Psoas muscle (tissue), 8 donors: ENCODE measurements at places on chromosomes 12 and 14. TPM values are rescaled to one million over a fixed set of nuclear protein-coding genes. Genes with fewer than 3 reads are reported as not detected.
A peak's percentile ranks its signal among the peaks of the same experiment; 100 is the strongest.

GRCh38 chr14:25463480-25463879 is 413.5 kb upstream of the STXBP6 start:
- no peak for DNase-seq
- H3K36me3 ChIP-seq, result no peaks in the 10 kb centered on the region
- no peak overlapping the region for H3K27ac ChIP-seq
- H3K4me1 ChIP-seq, result no peaks in the 10 kb centered on the region
- H3K27me3 ChIP-seq, result no peaks in the 10 kb centered on the region

DNA sequence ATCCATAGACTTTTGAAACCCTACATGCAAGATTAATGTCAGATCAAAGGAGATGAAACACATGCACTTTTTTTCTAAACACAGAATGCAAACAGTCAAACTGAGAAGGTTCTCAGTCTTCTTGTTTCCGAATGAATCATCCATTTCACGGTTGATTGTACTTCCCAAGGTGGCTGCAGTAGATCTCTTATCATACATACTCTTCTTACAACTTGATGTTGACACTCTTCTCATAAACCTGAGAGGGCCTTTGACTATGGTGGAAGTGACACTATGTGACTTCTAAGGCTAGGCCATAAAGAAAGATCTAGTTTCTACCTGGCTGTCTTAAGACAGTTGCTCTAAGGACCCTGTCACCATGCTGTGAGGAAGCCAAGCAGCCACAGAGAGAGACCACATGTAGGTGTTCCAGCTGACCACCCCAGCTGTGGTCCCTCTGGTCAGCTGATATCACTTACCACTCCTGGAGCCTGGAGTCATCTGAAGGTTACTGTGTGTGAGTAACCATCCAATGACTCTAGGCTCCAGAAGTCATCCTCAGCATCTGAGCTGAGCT is 67.2 kb upstream of the HMGA2 start:
- no peaks in the 10 kb centered on the region for H3K36me3 ChIP-seq
- no peak overlapping the region for H3K27ac ChIP-seq
- H3K4me3 ChIP-seq, result no peak overlapping the region
- H3K4me1 ChIP-seq, result no peaks in the 10 kb centered on the region
- no peak for DNase-seq

DNA sequence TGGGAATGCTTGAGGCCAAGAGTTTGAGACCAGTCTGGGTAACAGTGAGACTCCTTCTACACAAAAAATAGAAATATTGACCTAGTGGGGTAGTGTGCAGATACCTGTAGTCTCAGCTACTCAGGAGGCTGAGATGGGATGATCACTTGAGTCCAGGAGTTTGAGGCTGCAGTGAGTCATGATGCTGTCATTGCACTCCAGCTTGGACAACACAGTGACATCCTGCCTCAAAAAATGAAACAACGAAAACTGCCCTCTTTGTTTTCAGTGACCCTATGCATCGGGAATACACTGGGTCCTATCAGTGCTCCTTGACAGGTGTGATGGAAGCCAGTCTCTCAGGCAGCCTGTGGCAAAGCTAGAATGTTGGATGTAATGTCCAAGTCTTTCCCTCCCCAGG is 311.5 kb upstream of the OR4E1 start:
- H3K4me3 ChIP-seq, result no peak overlapping the region
- no peak for DNase-seq
- H3K27me3 ChIP-seq, result peaks cover 1% of the 10 kb centered on the region
- no peaks in the 10 kb centered on the region for H3K4me1 ChIP-seq

- DNase-seq, result no peak
- H3K36me3 ChIP-seq, result peaks cover 8% of the 10 kb centered on the region
- peaks cover 20% of the 10 kb centered on the region for H3K4me1 ChIP-seq
- no peaks in the 10 kb centered on the region for H3K27me3 ChIP-seq
- H3K27ac ChIP-seq, result no peak overlapping the region
Observed at GRCh38 chr14:94058674-94059138, 22.3 kb downstream of the DDX24 start.

GRCh38 chr14:63616015-63616414 is 25.7 kb downstream of the WDR89 start:
- H3K36me3 ChIP-seq, result peaks cover 12% of the 10 kb centered on the region
- H3K4me3 ChIP-seq, result no peak overlapping the region
- H3K27ac ChIP-seq, result no peak overlapping the region
- H3K27me3 ChIP-seq, result no peaks in the 10 kb centered on the region
- H3K4me1 ChIP-seq, result no peaks in the 10 kb centered on the region

DNA sequence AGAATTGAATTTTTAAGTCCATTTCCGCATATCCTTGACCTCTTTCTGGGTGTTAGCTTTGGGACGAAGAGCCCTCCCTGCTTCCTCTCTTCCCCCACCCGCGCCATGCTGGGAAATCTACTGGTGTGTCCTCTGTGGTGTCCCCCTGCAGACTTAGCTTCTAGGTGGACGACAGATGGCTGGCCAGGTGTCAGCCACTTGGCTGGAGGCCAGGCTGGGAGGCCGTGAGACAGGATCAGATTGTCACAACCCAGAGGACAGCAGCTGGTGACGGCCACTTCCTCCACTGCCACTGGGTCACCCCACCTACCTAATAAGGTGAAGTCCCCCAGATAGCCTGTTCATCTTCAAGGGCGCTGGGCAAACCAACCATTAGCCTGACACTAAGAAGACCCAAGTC is 13.3 kb upstream of the DTX1 start:
- H3K27ac ChIP-seq, result no peak overlapping the region
- no peaks in the 10 kb centered on the region for H3K27me3 ChIP-seq
- no peaks in the 10 kb centered on the region for H3K36me3 ChIP-seq
- H3K4me3 ChIP-seq, result no peak overlapping the region

- H3K27me3 ChIP-seq, result no peaks in the 10 kb centered on the region
- H3K4me3 ChIP-seq, result no peak overlapping the region
- no peak for DNase-seq
- no peak overlapping the region for H3K27ac ChIP-seq
Observed at GRCh38 chr12:41634091-41634490, 446.0 kb downstream of the PDZRN4 start.

GRCh38 chr14:104734051-104734587 is 10.1 kb downstream of the ADSS1 start:
- H3K27me3 ChIP-seq, result no peaks in the 10 kb centered on the region
- H3K36me3 ChIP-seq, result peaks cover 18% of the 10 kb centered on the region
- no peak overlapping the region for H3K4me3 ChIP-seq

GRCh38 chr14:61438860-61439765 is 117.7 kb downstream of the PRKCH start:
- H3K27ac ChIP-seq, result peak overlapping the region; percentile 54
- H3K27me3 ChIP-seq, result no peaks in the 10 kb centered on the region
- no peak for DNase-seq
- peaks cover 25% of the 10 kb centered on the region for H3K4me1 ChIP-seq

DNA sequence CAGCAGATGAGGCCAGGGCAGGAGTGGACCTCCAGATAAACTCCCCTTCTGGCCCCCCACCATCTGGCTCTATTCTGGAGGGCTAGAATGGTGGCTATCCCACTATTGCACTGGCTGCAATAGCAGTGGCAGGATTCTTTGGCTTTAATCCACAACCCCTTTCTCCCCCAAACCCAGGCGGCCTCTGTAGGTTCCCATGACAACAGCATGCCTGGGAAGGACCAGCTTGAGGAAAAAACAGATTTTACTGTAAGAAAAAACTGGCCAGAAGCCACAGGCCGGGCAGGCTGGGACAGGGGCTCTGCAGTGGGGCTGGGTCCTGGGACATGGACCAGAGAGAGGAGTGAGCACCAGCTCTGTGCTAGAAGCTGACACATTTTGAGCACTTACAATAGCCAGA is 13.6 kb upstream of the ACVR1B start:
- peaks cover 9% of the 10 kb centered on the region for H3K4me1 ChIP-seq
- no peak for DNase-seq
- H3K27ac ChIP-seq, result no peak overlapping the region

DNA sequence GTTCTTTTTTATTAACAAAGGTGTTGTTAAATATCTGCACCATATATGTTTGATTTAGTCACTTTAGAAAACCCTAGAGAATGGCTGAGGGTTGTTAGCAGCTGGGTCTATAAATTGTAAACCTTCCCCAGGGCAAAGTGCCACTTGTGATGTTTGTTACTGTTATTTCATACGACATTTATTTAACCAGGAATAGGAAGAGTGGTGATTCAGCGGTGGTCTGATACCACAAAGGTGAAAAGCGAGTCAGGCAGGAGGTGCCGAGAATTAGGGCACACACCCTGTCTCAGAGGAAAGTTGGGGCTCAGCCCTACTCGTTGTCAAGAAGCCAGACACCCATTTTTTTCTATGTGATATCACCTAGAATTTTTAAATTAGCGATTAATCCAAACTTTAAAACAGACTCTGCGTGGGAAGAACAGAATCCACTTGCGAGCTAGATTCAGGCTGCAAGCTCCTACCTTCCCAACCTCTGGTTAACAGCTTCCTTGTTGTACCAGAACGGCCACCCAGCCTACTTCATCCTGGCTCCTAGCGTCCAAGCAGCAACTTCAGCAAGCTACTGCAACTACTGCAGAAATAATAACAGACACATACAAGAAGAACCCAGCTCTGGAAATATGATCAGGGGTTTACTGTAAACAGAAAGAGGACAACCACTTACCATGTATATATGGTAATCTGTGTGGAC is 126.7 kb downstream of the TMEM132D start:
- no peak overlapping the region for H3K4me3 ChIP-seq
- H3K4me1 ChIP-seq, result no peaks in the 10 kb centered on the region
- no peak overlapping the region for H3K27ac ChIP-seq
- no peaks in the 10 kb centered on the region for H3K27me3 ChIP-seq
- DNase-seq, result no peak

DNA sequence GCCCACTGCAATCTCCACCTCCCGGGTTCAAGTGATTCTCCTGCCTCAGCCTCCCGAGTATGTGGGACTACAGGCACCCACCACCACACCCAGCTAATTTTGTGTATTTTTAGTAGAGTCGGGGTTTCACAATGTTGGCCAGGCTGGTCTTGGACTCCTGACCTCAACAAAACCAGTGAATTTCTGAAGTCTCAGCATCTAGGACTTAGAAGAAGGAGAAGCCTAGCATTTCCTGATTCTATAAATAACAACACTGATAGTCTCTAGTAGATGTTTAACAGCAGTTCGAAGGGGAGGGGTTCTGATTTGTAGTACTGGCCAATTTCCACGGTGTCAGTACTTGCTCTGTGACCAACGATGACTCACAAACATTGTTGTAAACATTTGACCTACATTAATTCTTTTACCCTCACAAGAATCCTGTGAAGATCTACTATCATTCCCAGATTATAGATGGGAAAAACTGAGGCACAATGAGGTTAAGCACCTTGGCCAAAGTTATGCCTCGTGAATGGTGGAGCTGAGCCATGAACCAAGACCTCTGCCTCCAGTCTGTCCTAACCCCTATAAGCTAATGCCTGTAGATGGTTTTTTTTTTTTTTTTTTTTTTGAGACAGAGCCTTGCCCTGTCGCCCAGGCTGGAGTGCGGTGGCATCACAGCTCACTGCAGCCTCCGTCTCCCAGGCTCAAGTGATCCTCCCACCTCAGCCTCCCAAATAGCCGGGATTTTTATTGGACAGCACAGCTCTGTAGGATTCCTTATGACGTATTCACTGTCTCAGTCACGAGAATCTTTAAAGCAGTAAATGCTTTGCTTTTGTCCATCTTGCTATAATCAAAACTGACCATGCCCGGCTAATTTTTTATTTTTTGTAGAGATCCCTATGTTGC is 5.2 kb downstream of the P2RX4 start:
- peaks cover 19% of the 10 kb centered on the region for H3K27me3 ChIP-seq
- no peaks in the 10 kb centered on the region for H3K4me1 ChIP-seq
- no peaks in the 10 kb centered on the region for H3K36me3 ChIP-seq
- no peak overlapping the region for H3K27ac ChIP-seq
- H3K4me3 ChIP-seq, result no peak overlapping the region

GRCh38 chr14:101405171-101405883 is 156.0 kb upstream of the DIO3 start:
- H3K27me3 ChIP-seq, result peaks cover 3% of the 10 kb centered on the region
- no peak overlapping the region for H3K27ac ChIP-seq
- no peak overlapping the region for H3K4me3 ChIP-seq
- H3K36me3 ChIP-seq, result no peaks in the 10 kb centered on the region
- no peak for DNase-seq

DNA sequence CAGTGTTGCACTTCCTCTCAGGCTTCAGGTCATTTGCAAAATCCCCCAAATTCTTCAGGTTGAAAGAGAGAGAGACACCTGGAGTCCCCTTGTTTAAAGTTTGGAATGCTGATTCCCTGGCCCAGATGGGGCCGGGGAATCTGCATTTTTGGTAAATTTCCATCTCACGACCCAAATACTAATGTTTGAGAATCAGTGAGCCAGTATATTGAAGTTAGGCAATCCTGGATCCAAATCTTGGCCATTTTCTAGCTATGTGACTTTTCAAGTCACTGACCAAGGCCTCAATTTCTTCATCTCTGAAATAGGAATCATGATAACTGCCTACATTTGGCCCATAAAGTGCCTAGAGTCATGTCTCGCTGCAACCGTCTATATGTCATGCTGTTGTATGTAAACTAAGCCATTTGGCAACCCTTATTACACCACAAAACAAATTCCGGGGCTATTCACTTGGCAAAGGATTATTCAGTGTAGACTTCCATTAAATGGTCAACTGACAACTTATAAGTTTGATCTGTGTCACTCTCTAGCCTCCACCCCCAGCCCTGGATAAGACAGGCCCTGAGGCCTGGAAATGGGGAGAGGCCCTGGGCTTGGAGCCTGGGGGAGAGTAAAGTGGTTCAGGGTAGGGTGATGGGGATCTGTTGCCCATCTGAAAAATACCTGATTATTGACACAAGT is 3.7 kb upstream of the ZFP36L1 start:
- no peak for DNase-seq
- H3K27me3 ChIP-seq, result no peaks in the 10 kb centered on the region
- peaks cover 9% of the 10 kb centered on the region for H3K36me3 ChIP-seq
- H3K4me1 ChIP-seq, result no peaks in the 10 kb centered on the region
- H3K27ac ChIP-seq, result peak overlapping the region; percentile 100

- no peak overlapping the region for H3K4me3 ChIP-seq
- no peaks in the 10 kb centered on the region for H3K36me3 ChIP-seq
- no peaks in the 10 kb centered on the region for H3K27me3 ChIP-seq
- no peaks in the 10 kb centered on the region for H3K4me1 ChIP-seq
- H3K27ac ChIP-seq, result no peak overlapping the region
Observed at GRCh38 chr14:53742233-53742620, 214.4 kb downstream of the BMP4 start.

KCNK10 gene
- not detected for total RNA-seq

BIN2 gene
- 1.3 TPM for total RNA-seq

KSR2 gene
- not detected for total RNA-seq

INHBC gene
- 0.18 TPM for total RNA-seq

NOPCHAP1 gene
- total RNA-seq, result 8.0 TPM

IFI27 gene
- 52.8 TPM for total RNA-seq

ALG10 gene
- 2.4 TPM for total RNA-seq

CPSF6 gene
- total RNA-seq, result 26.1 TPM

MYL2 gene
- 31,606 TPM for total RNA-seq
